Osteoblast (primary cell): ENCODE measurements at places on chromosomes 6 and 20. TPM values are rescaled to one million over a fixed set of nuclear protein-coding genes. Genes with fewer than 3 reads are reported as not detected.

GRCh38 chr20:48849299-48849698 lies 21.5 kb upstream of the PREX1 start:
- H3K4me3 ChIP-seq: no peak overlapping the region
- H3K4me1 ChIP-seq: peaks cover 17% of the 10 kb centered on the region
- H3K36me3 ChIP-seq: no peaks in the 10 kb centered on the region
- H3K27me3 ChIP-seq: no peaks in the 10 kb centered on the region
- H3K27ac ChIP-seq: no peak overlapping the region

The ENPP4 gene
- total RNA-seq: 6.5 and 10.0 TPM in 2 replicates

GRCh38 chr6:167824591-167825331 lies 1.9 kb upstream of the AFDN start:
- DNase-seq: peak; percentile 90
- H3K27me3 ChIP-seq: no peaks in the 10 kb centered on the region
- H3K36me3 ChIP-seq: no peaks in the 10 kb centered on the region
- no peak overlapping the region for H3K27ac ChIP-seq
- H3K4me3 ChIP-seq: peak overlapping the region; percentile 92

GRCh38 chr6:148852688-148853087 lies 105.9 kb downstream of the UST start:
- DNase-seq: no peak
- H3K27me3 ChIP-seq: no peaks in the 10 kb centered on the region
- H3K36me3 ChIP-seq: no peaks in the 10 kb centered on the region
- no peak overlapping the region for H3K4me3 ChIP-seq
- no peaks in the 10 kb centered on the region for H3K4me1 ChIP-seq

DNA sequence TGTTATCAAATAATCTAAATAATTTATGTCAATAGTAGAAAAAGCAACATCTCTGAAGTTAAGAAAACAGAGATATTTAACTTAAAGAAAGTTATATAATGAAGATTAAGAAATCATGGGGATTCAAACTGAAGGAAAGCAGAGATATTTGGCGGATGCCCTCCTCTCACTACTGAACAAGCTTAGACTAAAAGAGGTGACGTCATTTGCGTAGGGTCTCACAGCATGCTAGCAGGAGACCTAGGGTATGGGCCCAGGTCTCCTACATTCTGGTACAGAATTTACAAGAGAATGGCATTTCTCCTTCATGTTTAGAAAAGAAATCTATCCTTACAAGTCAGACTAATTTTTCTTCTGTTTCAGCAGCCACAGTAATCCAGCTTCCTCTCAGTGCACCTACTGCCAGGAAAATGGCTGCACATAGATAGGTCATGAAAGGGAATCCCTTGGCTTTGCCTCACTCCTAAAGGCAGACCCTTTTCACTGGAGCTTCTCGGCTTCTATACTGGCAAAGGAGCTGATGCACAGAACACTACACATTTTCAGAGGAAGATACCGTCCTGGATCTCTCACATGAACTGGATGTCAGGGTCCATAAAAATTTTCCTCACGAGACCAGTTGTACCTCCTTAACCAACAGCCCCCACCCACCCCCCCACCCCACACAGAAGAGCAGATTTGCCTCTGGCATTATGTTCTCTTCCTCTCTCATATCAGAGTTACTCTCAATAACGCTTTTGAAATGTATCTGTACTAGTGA lies 41.8 kb upstream of the DST start:
- no peak for DNase-seq
- H3K27me3 ChIP-seq: no peaks in the 10 kb centered on the region
- no peak overlapping the region for H3K4me3 ChIP-seq
- H3K4me1 ChIP-seq: peaks cover 28% of the 10 kb centered on the region
- peak overlapping the region; percentile 76 for H3K27ac ChIP-seq

- H3K36me3 ChIP-seq: no peaks in the 10 kb centered on the region
- H3K27me3 ChIP-seq: peaks cover 32% of the 10 kb centered on the region
- H3K27ac ChIP-seq: no peak overlapping the region
- H3K4me1 ChIP-seq: peaks cover 24% of the 10 kb centered on the region
Observed at GRCh38 chr6:2507016-2507415, 243.7 kb downstream of the MYLK4 start.

- no peak overlapping the region for H3K4me3 ChIP-seq
- no peaks in the 10 kb centered on the region for H3K4me1 ChIP-seq
- DNase-seq: no peak
- H3K36me3 ChIP-seq: no peaks in the 10 kb centered on the region
Observed at GRCh38 chr6:124371974-124372475, 568.4 kb downstream of the NKAIN2 start.

GRCh38 chr20:33674294-33675135 lies at the start of gene NECAB3:
Gene NECAB3 (minus strand): TSS chr20:33674428. CDS start chr20:33674352, 76 bp downstream.
- H3K36me3 ChIP-seq: peaks cover 19% of the 10 kb centered on the region
- no peaks in the 10 kb centered on the region for H3K27me3 ChIP-seq
- DNase-seq: peak; percentile 99
- H3K27ac ChIP-seq: peak within 1 kb of the TSS; percentile 70

The MAP3K5 gene
- 7.4 and 8.3 TPM in 2 replicates for total RNA-seq
